ENCODE measurements at places on chromosomes 12 and 14.

DNA sequence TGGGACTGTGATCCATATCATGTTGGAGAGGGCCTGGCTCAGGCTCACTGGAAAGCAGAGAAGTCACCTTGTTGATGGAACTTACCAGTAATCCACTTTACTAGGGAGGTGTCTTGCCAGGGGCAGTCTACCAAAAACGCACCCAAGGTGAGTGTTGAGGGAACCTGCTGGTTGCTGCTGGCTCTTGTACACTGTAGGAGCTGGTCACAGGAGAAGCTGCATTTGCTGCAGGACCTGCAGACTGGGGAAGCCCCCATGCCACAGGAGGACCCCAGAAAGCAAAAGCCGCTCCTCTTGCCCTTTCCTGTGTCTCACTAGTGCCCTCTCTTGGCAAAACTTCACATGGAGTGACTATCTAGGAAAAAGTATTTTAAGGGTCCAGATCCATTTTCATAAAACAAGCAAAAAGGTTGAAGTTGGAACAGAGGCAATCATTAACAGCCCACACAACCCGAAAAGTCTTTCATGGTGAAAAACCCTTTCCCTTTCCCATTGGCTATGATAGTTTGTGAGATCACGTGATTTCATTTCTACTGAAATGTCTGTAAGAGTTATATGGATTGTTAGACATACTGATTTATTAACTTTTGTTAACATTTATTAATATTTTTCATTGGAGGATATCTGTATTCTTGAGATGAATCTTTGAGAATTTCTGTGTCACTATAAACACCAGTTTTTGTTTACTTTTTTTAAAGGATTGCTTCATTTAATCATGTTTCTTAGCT lies 59.2 kb downstream of the RASSF8 start:
- no peak for DNase-seq

GRCh38 chr14:65226824-65227604 lies 124.7 kb upstream of the MAX start:
- no peak for DNase-seq

DNA sequence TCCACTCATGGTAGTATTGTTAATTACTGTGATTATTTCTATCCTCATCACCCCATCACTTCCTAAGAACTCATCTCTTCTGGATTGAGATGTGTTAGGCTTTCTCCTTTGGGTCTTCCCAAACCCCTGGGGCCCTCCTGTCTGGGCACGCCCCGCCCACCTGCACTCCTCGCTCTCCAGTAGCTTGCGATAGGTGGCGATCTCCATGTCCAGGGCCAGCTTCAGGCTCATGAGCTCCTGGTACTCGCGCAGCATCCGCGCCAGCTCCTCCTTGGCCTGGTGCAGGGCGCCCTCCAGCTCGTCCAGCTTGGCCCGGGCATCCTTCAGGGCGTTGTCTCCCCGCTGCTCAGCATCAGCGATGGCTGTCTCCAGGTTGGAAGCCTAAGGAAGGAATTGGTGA lies 6.8 kb downstream of the KRT71 start:
- DNase-seq = no peak

DNA sequence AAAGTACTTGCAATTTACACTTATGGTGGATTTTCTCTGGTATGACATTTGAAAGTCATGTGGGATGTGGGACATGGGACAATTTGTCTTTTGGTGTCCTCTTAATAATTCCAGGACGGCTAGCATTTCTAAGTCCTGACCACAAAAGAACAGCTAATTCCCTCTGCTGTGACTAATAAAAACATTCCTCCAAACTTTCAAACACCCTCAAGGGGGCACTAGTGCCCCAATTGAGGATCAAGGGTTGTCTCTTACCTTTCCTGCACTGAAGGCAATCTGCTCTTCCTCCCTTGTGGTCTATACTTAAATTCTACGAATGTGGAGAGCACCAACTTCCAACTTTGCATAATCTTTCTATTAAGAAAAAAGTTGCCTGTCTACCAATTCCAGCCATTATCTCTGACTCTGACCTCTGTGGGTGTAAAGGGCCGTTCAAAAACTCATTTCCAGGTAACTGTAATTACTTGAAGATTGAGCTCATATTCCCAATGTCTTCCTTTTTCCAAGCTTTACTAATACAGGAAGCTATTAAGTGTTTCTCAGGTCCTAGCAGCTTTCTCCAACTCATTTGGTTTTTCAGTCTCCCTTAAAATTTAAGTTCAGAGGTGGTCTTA lies 210.2 kb downstream of the PTPRO start:
- no peak for DNase-seq

DNA sequence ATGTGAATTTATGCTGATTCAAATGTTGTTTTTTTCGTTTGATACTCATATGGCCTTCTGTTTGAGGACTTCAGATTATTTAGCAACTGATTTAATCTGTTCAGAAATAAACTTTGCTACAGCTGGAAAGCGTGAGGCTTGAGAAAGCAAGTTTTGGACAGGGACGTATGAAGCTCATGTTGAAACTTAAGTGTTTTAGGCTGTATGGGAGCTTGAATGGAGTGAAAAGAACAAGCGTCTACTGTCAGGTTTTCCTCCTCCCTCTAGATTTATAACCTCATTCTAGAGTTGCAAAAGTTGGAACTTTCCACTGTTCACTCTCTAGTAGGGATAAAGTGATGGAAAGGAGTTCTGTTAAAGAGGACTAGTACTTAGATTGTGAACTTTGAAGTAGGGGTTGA lies 1.0 kb downstream of the PRPF39 start:
- no peak for DNase-seq

- DNase-seq = no peak
These were observed 16.7 kb upstream of the IFNG start for GRCh38 chr12:68176257-68176656.

GRCh38 chr14:58160561-58160960 lies 8.5 kb upstream of the ARMH4 start:
- DNase-seq = no peak

GRCh38 chr12:6430124-6430989 lies 14.4 kb upstream of the CD27 start:
- DNase-seq = no peak

DNA sequence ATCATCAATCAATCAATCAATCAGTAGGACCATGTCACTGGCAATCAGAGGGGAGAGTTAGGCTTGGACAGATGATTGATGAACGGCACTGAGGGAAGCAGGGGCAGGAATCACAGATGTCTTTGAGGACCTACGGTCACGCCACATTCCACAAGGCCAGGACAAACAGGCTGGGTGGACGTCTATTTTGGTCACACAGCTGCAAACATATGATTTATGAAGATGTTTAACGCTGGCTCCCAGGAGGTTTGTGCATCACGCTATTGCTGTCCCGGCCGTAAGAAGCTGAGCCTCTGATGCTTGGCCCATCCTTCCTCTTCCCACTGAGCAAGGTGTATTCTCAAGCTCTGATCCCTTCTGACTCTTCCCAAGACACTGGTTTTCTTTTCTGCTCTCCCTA lies 160.8 kb downstream of the FOXN3 start:
- no peak for DNase-seq

- DNase-seq = no peak
These were observed at the start of gene SLC5A8 for GRCh38 chr12:101209319-101210302. TSS of gene SLC5A8 (minus strand) at chr12:101210238. CDS start at chr12:101209848, 390 bp downstream.

DNA sequence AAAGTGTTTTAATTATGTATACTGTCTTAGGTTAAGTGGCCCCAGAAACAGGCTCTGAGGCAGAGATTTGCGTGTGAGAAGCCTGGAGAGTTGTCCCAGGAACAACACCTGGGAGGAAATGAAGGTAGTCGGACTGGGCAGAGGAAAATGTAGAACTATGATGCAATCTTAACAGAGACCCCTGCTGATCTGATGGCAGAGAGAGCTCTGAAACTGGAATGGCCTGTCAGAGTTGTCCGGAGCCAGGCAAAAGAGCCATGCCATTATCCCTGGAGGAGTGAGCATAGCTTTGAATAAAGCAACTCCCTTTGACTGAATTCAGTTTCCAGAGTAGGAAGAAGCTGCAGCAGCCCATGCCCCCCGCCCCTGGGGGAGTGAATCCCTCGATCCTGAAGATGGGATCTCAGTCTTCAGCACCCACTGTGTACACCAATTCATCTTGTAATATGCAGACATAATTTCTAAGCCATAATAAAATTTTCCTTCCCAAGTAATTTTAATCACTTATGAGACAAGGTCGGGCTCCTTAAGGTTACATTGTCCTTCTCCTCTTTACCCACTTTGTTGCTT lies 264.8 kb downstream of the PDZRN4 start:
- no peak for DNase-seq

All from stimulated activated CD4-positive, alpha-beta T cell treated with anti-CD3 and anti-CD28 coated beads, TNF-alpha, amount 100 ng/mL, for 4 hours (primary cell).